ENCODE measurements at places on chromosomes 16 and 17. TPM values are rescaled to one million over a fixed set of nuclear protein-coding genes. Genes with fewer than 3 reads are reported as not detected.

Gene DHODH
- total RNA-seq, result 21.4 TPM

Gene TMEM204
- total RNA-seq, result 12.6 TPM

Gene NHLRC4
- total RNA-seq, result 0.87 TPM

Gene TMEM114
- not detected for total RNA-seq

- no peak overlapping the region for H3K27ac ChIP-seq
- no peak for DNase-seq
- H3K27me3 ChIP-seq, result no peaks in the 10 kb centered on the region
- peaks cover 41% of the 10 kb centered on the region for H3K4me1 ChIP-seq
These were observed 29.4 kb downstream of the CYB5D2 start for GRCh38 chr17:4172356-4172755.

DNA sequence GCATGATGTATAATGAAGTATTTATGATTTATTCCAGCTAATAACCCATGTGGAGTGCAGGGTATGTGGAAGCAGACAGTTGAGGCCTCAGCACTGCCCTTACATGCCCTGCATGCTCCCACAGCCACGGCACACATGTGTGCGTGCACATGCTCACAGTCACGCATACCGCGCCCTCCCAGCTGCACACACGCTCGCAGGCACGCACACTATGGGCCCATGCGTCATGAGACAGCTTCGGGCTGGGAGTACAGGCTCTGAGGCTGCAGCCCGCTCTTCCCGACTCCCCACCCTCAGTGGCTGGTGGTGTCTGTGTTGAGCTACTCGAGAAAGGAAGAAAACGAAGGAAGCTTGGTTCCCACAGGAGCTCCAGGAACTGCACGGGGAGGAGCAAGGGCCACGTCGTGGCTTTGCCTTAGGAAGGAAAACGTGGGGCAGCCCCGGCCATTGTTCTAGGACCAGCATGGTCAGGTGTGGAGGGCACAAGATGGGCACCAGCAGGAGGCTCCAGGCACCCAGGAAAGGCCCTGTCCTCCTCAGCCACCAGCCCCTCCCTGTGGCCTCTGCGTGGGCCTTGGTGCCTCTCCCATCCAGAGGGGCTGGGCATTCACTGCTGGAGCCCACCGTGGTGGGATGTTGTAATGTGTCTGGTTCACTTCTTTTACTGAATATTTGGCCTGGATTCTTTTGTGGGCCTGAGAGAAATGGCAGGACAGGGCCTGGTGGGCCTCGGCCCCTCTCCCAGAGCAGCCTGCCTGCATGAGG, 27.5 kb upstream of the CDH15 start:
- no peaks in the 10 kb centered on the region for H3K4me1 ChIP-seq
- H3K27me3 ChIP-seq, result no peaks in the 10 kb centered on the region
- H3K36me3 ChIP-seq, result peaks cover 30% of the 10 kb centered on the region
- no peak overlapping the region for H3K27ac ChIP-seq
- no peak overlapping the region for H3K4me3 ChIP-seq

GRCh38 chr16:55207693-55208428, 116.1 kb upstream of the IRX6 start:
- no peak overlapping the region for H3K27ac ChIP-seq
- DNase-seq, result no peak
- no peaks in the 10 kb centered on the region for H3K27me3 ChIP-seq
- H3K4me3 ChIP-seq, result no peak overlapping the region
- no peaks in the 10 kb centered on the region for H3K36me3 ChIP-seq
- no peaks in the 10 kb centered on the region for H3K4me1 ChIP-seq

DNA sequence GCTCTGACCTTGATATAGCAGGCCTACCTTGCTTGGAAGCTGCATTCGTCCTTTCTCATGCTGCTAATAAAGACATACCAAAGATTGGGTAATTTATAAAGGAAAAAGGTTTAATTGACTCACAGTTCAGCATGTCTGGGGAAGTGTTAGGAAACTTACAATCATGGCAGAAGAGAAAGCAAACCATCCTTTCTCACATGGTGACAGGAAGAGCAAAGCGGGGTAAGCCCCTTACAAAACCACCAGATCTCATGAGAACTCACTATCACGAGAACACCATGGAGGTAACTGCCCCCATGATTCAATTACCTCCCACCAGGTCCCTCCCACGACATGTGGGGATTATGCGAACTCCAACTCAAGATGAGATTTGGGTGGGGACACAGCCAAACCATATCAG, 6.0 kb upstream of the MAPT start:
- no peak overlapping the region for H3K27ac ChIP-seq
- H3K36me3 ChIP-seq, result no peaks in the 10 kb centered on the region
- H3K4me3 ChIP-seq, result no peak overlapping the region
- peaks cover 7% of the 10 kb centered on the region for H3K27me3 ChIP-seq
- peaks cover 8% of the 10 kb centered on the region for H3K4me1 ChIP-seq

GRCh38 chr16:85173146-85173980, 61.1 kb upstream of the CIBAR2 start:
- no peak overlapping the region for H3K27ac ChIP-seq
- H3K4me1 ChIP-seq, result peaks cover 3% of the 10 kb centered on the region
- H3K27me3 ChIP-seq, result peaks cover 44% of the 10 kb centered on the region
- H3K4me3 ChIP-seq, result no peak overlapping the region
- DNase-seq, result no peak

GRCh38 chr17:15031975-15032374, 233.2 kb downstream of the PMP22 start:
- no peak for DNase-seq
- no peak overlapping the region for H3K4me3 ChIP-seq
- H3K36me3 ChIP-seq, result no peaks in the 10 kb centered on the region
- H3K4me1 ChIP-seq, result no peaks in the 10 kb centered on the region
- peaks cover 9% of the 10 kb centered on the region for H3K27me3 ChIP-seq
